ENCODE measurements at places on chromosomes 7 and 10. TPM values are rescaled to one million over a fixed set of nuclear protein-coding genes. Genes with fewer than 3 reads are reported as not detected.

The TLX1 gene
- not detected for total RNA-seq

The NPVF gene
- total RNA-seq = not detected

The FAM53B gene
- 10.7 TPM for total RNA-seq

The FAM131B gene
- 1.0 TPM for total RNA-seq

The HMX2 gene
- total RNA-seq = not detected

The SORCS1 gene
- under 0.01 TPM for total RNA-seq

The HGF gene
- 30.3 TPM for total RNA-seq

The TMEM270 gene
- total RNA-seq = not detected

The DPP6 gene
- total RNA-seq = not detected

The CCNJ gene
- total RNA-seq = 4.2 TPM

Measured in bronchus fibroblast of lung (primary cell).